ENCODE measurements at places on chromosomes 16 and 17. TPM values are rescaled to one million over a fixed set of nuclear protein-coding genes. Genes with fewer than 3 reads are reported as not detected.

SEPTIN1 gene
- polyA plus RNA-seq = not detected

SYT17 gene
- not detected for polyA plus RNA-seq

DNA sequence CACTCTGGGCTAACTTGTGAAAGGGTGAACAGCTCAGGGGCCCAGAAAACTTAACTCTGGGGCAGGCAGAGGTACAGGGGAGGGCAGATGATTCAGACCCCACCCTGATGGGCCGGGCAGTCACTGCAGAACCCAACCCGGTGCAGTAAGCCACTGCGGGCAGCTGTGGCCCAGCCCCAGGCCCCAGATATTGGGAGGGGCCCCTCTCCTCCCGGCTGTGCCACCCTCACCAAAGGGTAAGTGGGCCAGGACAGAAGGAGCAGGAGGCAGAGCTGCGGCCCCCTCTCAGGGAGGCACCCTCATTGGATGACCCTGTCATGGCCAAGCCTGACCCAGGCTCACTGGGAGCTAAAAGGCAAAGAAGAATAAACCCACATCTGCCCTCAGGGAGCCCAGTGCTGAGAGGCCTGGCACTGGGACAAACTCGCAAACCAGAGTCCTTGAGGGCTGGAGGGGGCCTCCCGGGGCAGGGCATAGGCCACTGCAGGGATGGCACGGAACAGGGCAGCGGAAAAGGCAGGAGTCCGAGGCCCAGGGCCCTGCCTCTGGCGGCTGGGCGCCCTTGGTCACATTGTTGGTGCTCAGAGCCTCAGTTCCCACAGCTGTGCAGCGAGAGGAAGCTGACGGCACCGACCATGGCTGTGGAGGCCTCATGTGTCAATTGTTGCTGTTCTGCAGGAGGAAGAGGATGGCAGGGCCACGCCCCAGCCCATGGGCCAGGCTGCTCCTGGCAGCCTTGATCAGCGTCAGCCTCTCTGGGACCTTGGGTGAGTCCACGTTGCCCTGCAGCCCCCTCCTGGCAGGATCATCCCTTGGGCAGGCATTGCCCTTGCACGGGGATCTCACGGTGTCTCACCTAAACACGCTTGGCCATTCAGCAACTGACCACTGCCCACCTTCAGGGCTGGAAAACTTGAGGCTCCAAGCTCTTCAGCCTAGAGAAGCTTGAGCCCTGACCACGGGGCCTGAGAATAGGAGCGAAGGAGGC is 3.1 kb downstream of the ITGB4 start:
- peaks cover 33% of the 10 kb centered on the region for H3K4me1 ChIP-seq
- no peaks in the 10 kb centered on the region for H3K27me3 ChIP-seq
- H3K27ac ChIP-seq = peak overlapping the region; percentile 94
- peaks cover 32% of the 10 kb centered on the region for H3K36me3 ChIP-seq
- DNase-seq = no peak
- H3K4me3 ChIP-seq = peak overlapping the region; percentile 100

GSDMA gene
- 9.8 TPM for polyA plus RNA-seq

GRCh38 chr17:67239597-67239996 is 5.4 kb downstream of the HELZ start:
- peaks cover 14% of the 10 kb centered on the region for H3K4me1 ChIP-seq
- H3K27ac ChIP-seq = no peak overlapping the region
- H3K4me3 ChIP-seq = no peak overlapping the region
- no peak for DNase-seq
- H3K36me3 ChIP-seq = peaks cover 5% of the 10 kb centered on the region
- no peaks in the 10 kb centered on the region for H3K27me3 ChIP-seq

Measured in keratinocyte (primary cell).